ENCODE measurements at places on chromosomes 3 and 15.

GRCh38 chr3:99366663-99367429 is 271.5 kb upstream of the COL8A1 start:
- no peak for DNase-seq

- DNase-seq = no peak
These were observed 21.6 kb downstream of the B4GALT4 start for GRCh38 chr3:119219069-119219468.

GRCh38 chr15:79028411-79028964 is 62.1 kb downstream of the RASGRF1 start:
- no peak for DNase-seq

GRCh38 chr3:10998542-10998941 is 6.0 kb downstream of the SLC6A1 start:
- DNase-seq = no peak

GRCh38 chr3:103992469-103992868 is 1374.2 kb upstream of the ALCAM start:
- DNase-seq = no peak

DNA sequence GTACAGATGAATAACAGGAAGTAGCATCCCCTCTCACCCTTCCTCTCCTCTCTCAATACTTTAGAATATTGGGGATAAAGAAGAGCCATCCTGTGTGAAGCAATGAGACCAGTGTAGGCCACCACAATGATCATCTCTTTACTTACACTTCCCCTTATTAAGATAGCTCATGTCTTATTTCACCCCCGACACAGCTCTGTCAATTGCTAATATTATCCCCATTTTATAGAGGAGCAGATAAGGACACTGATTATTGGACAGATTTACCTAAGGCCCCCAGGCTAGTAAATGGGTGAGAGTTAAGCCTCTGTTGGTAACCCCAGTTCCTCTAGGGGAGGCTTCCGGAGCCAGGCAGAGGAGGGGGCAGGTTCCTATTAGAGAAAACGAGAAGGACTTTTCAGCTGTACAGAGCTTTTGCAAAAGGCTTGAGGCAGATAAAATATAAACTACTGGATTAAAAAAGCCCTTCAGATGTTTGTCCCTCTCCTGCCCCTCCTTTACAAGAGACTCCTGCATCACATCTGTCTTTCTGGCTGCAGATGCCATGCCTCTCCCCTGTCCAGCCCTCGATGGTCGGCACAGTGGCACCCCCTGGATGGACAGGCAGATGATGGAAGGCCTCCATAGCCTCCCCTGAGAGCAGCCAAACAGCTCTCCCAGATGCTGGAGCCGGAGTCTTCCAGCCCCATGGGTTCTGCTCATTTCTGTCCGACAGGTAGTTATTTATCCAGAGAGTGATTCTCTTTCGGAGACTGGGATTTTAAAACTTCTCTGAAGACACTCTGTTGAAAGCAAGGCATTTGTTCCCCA is 49.4 kb upstream of the LCTL start:
- DNase-seq = no peak

DNA sequence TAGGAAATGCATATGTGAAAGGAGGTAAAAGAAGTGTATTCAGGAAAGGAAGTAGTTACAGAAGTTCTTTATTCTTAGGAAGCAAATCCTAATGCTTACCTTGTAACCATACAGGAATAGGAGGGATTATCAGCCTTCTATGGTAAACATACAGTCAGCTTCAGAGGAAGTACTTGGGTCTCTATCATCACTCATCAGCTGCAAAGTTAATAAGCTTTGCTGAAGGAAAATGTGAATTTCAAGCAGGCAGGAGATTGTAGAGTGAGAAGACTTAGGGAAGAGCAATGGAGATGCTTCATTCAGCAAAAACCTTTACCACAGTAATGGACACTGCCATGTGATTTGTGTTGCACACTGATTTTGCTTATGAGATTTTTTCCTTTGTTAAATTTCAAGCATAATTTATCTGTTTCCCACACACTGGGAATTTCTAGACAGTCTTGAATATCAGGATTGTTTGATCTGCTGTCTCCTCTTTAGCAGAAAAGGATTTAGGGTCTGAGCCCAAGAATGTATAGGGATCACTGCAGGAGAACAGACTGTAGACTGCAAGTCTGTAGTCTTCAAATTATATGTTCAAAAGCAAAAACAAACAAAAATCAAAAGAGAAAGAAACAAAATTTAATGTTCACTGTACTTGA is 150.8 kb downstream of the ZNF609 start:
- no peak for DNase-seq

GRCh38 chr15:88215066-88215648 is 41.4 kb downstream of the NTRK3 start:
- DNase-seq = no peak

GRCh38 chr3:45528429-45528828 is 66.1 kb upstream of the LIMD1 start:
- DNase-seq = no peak

DNA sequence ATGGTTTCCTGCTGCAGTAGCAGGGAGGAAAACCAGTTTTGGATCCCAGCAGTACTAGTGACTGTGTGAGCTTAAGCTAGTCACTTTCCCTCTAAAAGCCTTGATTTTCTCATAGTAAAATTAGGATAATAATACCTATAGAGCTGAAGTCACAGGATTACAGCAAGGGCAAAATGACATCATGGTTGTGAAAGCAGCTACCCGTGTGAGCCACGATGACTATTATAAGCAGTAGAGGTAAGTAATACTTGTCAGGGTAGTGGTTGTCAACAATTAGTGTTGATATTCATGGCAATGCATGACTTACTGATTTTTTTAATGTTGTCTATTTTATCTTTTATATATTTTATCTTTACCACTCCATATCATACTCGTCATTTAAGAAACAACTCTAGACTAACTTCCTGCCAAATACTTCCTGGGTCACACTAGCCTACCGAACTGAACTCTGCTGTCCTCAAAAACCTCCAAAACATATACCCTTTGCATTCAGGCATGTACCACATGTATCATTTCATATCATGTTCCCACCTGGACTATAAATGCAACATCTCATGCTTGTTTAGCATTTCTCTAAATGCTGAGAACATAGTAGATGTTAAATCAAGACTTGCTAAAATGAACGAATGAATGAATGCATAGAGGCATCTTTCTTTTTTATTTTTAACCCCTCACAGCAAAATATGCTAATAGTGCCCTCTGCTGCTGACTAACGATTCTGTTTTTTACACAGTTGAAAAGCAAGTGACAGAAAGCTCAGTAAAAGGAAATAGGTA is 172.6 kb downstream of the P3H2 start:
- no peak for DNase-seq

GRCh38 chr15:77606142-77607034 is 26.3 kb downstream of the LINGO1 start:
- no peak for DNase-seq

DNA sequence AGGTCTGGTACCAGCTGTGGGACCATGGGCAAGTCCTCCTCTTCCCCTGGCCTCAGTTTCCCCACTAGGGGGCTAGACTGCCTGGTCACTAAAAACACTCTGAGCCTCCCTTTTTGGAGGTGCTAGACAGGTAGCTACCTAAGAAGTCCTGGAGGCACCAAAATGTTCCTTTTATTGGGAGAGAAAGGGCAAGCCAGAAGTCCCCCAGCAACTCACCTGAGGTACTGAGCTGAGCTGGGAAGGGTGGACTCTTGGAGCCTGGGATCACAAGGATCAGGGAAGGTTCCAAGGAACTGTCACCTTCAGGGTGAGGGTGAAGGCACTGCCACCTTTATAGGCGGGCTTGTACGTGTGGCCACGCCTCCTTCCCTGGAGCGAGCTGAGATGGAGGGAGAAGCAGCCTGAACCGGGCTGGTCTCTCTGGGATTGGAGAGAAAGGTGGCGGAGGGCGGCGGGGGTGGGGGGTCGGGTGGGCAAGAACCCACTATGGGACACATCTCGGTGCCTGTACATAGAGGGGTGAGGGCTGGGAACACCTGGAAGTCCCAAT is at the start of gene CYP1A1:
TSS of gene CYP1A1 (minus strand) at position 304 of the 550 bp plus-strand sequence. CDS start 2,431 bp downstream, outside the sequence.
- DNase-seq = no peak

- no peak for DNase-seq
These were observed 204.1 kb downstream of the WNT5A start for GRCh38 chr3:55282994-55283393.

DNA sequence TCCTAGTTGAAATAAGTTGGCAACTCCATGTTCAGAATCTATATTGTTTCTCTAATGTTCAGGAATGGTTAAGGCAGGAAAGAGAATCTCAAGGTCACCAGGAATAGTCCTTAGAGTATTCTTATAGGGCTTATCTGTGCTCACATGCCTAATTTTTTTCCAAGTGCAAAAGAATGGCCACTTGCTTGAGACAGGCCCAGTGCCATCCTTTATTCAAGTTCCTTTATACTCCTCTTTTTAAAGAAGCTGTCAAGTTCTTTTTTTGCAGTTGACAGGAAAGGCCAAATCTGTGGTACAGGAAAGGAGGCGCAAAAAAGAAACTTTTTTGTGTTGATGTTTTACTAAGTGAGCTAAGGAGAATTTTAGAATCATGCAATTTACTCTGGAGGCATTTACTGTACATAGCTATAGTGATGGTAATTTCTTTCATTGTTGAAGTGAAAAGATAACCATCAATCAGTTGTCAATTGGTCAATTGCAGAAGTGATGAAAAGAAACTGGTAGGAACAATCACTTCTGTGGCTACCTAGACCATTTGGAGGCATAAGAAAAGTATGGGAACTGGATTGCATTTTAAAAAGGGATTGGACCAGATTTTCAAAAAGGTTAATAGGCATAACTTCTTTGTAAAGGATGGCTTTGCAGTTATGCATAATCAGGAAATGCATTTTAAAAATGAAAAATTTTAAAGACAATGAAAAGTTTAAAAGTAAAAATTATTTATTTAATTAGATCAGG is 102.5 kb upstream of the SOX2 start:
- DNase-seq = no peak

GRCh38 chr3:179729981-179730380 is 77.1 kb downstream of the USP13 start:
- DNase-seq = no peak

GRCh38 chr3:113261063-113261625 is 49.8 kb downstream of the BOC start:
- DNase-seq = no peak

- DNase-seq = no peak
These were observed 7.9 kb downstream of the HIGD1A start for GRCh38 chr3:42796332-42796885.

DNA sequence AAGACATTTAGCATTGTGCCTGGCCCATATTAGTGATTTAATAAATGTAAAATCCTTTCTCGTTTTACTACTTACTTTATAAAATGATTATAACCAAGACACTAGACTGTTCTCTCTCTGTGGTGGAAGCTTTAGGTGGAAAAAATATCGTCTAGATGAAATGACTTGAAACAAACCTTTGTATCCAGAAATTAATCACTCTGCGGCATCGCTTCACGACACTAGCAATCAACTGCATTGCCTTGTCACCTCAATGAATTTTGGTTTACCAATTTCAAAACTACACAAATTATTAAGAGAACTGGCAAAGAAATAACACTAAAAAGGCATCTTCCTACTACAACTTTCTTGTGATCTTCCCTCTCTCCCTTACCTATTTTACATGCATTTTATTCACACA is 627.2 kb upstream of the ROBO1 start:
- DNase-seq = no peak

- no peak for DNase-seq
These were observed 60.7 kb downstream of the CACNA1D start for GRCh38 chr3:53555068-53555588.

- DNase-seq = no peak
These were observed 145.9 kb downstream of the OR4M2 start for GRCh38 chr15:22226034-22226790.

GRCh38 chr3:64895991-64896895 is 208.4 kb upstream of the ADAMTS9 start:
- DNase-seq = no peak

DNA sequence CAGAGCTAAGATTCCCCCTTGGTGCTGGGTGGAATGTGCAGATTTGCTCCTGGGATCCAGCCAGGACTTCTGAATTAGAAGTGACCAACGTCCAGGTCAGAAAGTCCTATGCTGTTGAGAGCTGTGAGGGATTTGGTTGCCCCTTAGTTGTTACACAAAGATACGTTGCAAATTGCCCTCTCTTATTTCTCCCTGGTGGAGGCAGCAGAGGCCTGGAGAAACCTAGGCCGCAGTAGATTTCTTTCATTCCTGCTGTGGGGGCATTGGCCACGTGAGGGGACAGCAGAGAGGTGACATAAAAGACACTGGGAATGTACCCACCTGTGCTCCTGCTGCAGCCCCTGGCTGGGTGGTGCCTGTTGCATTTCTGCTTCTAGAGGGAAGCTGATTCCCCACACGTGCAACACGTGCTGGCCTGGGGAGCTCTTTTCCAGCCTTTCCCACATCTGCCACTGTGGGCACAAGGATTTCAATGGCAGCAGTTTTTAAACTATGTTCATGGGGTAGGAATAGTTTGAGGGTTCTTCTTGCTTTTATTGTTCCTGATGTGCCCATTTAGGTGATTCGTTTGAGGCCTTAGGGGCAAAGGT is 65.7 kb downstream of the SYNM start:
- DNase-seq = no peak

DNA sequence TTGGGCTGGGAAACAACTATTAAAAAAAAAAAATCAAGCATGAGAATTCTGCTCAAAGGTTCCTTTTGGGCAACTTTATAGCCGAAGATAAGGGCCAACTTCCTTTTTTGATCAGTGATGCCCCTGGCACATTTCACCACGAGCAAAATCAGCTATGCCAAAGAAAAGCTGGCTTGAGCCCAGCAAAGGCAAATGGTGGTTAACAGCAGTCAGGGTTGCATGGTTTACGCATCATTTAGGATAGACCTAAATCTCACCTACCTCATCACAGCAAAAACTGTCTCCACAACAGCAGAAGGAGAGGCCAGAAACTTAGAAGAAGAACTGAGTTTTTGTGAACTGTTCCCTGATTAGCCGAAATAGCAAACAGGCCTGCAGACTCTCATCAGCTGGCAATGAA is 220.1 kb upstream of the CDIN1 start:
- no peak for DNase-seq

Data from activated CD4-positive, alpha-beta T cell treated with anti-CD3 and anti-CD28 coated beads, Interleukin-2, amount 50 U/mL, for 4 hours (primary cell).